ENCODE measurements at places on chromosomes 7 and 10.

- DNase-seq = no peak
Measured at GRCh38 chr10:13842117-13842516, 255.4 kb downstream of the PRPF18 start.

DNA sequence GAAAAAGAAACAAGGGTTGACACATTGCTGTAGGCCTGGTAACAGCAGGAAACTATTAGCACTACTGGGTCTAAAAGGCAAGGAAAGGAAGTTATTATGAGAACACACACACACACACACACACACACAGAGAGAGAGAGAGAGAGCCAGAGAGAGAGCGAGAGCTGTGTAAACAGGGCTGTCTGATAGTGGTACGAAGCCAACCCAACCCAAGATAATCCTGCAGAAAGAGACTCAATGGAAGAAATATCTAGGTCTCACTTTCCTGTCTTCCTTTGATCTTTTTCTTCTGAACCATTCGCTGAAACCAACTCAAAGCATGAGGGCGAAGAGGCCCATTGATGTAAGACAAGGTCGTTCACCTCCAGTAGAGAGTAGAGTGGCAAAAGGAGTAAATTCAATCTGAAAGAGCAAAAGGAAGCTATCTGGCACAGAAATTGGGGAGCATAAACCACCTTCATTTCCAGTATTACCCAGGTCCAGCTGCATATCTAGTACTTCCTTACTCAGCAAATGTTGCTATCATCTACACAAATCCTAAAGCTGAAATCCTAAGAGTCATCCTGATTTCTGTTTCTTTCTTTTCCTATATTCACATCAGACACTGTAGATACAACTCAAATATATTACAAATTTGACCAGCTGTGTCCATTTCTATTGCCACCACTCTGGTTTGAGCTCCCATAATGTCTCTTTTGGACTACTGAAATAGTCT is 110.2 kb downstream of the TMEM26 start:
- no peak for DNase-seq

DNA sequence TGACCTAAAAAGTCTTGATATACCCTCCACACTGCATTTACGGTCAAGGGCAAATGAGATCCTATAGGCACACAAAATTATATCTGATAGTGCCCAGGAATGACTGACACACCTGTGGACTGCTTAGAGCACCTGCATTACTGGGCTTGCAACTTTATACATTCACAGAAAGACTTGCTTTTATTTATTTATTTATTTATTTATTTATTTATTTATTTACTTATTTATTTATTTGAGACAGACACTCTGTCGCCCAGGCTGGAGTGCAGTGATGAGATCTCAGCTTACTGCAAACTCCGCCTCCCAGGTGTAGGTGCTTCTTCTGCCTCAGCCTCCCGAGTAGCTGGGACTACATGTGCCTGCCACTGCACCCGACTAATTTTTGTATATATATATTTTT is 6.5 kb upstream of the IFT22 start:
- DNase-seq = no peak

- DNase-seq = no peak
Measured at GRCh38 chr7:38870147-38870546, 38.8 kb downstream of the VPS41 start.

DNA sequence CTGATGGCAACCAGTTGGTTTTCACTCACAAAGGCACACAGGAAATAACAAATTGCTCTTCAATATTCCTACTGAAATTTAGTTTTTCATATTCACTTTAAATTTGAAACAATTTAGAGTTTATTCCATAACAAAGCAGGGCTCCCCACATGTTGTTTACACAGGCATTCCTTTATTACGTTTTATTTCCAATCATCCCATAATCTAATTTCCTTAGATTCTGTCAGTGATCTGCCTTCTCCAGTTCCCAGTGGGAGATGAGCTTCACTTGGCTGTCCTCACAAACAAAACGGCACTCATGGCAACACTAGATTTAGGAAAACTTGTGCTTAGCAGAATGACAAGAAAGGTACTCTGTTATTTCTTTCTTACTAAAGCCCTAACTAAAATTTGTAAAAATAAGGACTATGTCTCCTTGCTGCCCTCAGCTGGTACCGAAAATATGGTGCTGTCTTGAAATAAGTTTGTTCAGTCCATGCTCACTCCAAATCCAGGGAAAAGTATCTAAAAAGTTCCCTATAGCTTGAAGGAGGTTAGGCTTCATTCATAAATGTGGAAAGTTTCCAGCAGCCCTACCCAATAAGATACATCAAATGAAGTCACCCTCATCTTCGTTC is 23.0 kb downstream of the PHYH start:
- peak; percentile 28 for DNase-seq

DNA sequence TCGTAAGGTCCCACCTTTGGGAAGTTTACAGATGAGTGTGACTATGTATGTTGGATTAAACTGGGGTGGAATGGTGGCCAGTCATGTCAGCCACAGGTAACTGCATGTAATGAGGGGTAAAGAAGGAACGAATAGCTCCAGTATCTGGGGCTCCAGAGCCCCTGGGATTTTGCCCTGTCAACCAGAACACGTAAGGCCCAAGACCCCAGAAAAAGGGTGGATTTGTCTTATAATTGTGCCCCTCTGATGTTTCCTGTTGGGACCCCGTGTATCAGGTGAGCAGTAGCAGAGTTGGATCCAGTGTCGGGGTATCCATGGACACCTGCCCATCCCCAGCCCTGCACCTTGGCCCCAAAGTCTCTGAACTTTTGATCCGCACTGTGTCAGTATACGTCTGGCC is 76.9 kb downstream of the ADARB2 start:
- DNase-seq = no peak

DNA sequence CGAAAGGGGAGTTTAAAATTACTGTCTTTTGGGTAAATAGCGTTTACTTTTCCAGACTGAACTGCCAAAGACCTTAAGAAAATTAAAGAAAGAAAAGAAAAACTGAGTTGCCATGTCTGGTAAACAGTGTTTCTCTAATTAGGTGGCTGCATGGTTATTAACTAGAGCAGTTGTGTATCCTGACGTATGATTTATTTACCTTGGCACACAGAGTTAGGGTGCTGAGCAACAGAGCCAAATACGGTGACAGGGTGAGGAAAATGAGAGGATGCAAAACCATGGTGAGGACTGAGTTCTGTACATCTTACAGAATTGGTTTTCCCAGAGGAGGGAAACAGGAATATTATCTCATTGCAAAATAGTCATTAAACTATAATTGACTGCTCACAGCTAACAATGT is 546.4 kb upstream of the FZD8 start:
- DNase-seq = no peak

GRCh38 chr10:7300384-7300971 is 110.4 kb downstream of the SFMBT2 start:
- peak; percentile 24 for DNase-seq

DNA sequence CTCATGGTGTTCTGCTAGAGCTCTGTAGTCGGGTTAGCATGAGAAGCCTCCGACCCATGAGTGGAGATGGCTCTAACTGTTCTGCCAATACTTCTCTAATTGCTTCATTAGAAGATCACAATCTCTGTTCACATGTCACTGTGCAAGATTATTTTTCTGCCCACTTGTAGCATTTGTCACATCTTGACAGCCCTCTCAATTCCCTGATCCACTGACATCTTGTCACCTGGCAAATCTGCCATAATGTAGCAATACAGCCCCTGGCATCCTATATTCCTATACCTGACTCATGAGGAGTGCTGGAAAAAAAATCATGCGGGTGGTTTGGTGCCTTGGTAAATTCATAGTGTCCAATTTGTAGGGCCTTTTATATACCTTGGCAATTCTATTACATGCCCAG is 58.4 kb downstream of the ST8SIA6 start:
- DNase-seq = no peak

Data from fibroblast of mammary gland (primary cell).